ENCODE measurements at places on chromosomes 4 and X.

DNA sequence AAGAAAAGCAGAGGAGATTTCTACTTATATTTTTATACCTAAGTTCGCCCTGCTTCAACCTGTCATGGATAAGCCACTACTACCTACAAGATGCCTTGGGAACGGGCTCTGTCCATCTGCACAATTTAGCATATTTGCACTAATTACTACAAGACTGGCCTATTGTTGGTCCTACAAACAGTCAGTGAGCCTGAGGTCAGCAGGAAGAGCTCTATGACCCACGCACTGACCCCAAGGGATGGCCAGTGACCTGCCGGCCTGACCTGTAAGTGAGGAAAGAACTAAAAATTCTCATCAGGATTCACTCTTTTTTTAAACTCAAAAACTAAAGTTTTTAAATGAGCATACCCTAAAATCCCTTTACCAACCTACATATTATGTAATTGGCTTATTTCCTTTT, 142.0 kb downstream of the COL25A1 start:
- no peak for DNase-seq

GRCh38 chr4:139282721-139283075, 2.7 kb upstream of the MGARP start:
- DNase-seq: no peak

DNA sequence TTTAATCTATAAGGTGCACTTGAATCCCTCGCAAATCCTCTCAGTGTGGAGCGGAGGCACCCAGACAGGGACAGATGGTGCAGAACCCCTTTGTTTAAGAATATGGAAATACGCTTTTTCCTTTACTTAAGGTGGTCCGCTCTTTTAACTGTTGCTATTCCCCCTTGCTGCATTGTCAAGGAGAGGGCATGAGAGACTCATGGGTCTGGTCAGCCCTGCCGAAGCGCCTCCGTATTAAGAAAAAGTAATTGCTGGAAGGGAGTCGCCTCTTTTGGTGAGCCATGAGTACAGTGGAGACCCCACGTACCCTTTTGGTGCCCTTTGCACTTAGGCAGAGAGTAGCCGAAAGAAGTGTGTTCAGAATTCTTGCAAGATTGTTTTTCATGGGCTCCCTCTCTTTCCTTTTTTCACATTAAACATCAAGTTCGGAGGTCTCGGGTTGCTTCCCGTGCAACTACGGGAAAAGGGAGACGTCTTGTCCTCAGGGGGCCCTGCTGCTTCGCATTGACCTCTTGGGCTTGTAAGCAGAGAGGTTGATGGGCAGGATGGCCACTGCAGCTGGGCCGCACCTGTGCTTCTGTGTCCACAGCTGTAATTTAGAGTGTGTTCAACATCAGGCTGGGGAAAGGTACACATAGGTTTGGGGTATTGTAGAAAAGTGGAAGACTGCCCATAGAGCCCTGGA, 109.6 kb downstream of the SPRY1 start:
- no peak for DNase-seq

DNA sequence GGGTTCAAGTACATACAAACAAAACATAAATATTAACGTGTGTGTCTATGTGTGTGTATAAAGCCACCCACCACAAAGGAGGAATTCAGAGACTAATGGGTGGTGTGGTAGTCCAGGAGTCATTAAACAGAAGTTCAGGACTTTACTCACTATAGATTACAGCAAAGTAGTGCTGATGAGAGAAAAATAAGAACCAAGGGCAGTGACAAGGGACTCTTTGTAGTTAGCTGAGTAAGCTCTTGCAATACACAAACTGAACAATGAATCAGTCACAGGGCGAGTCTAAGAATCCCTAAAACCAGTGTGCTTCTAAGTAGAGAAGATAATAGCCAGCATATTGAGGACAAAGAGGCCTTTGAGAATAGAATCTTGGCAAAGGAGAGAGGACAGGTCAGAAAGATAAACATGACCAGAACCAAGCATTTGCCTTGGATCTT, 232.4 kb downstream of the PPP3CA start:
- no peak for DNase-seq

GRCh38 chr4:4752576-4753401, 106.7 kb upstream of the MSX1 start:
- DNase-seq: no peak

DNA sequence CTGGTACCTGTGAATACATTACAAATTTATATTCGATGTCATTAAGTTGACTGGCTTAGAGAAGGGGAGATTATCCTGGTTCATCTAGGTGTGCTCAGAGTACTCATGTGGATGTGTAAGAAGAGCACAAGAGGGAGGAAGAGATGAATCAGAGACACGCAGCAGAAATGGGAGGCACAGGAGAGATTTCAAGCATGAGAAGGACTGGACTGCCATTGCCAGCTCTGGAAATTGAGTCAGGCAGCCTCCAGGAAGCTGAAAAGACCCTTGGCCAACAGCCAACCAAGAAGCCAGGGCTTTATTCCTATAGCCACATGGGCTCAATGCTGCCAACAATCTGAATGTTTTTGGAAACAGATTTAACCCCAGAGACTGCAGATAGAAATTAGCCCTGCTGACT, 1390.0 kb downstream of the STIM2 start:
- DNase-seq: peak; percentile 14

DNA sequence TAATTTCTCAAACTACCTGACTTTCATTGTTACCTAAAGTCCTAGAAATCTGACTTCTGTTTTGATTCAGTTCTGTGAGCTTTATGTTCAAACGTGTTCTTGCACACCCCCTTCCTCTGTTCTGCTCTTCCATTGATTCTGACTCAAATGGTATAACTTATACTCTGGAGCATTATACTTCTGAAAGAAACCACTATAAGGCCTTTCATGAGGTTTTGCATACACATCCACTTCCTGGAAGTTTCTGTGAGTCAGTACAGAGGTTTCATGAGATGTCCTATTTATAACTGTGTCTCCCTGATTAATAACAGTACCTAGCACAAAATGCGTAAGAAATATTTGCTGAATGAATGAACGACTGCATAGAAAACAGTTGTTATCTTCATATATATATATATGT, 540.2 kb upstream of the CT83 start:
- no peak for DNase-seq

GRCh38 chrX:115226929-115227328, 7.0 kb downstream of the LRCH2 start:
- DNase-seq: no peak

DNA sequence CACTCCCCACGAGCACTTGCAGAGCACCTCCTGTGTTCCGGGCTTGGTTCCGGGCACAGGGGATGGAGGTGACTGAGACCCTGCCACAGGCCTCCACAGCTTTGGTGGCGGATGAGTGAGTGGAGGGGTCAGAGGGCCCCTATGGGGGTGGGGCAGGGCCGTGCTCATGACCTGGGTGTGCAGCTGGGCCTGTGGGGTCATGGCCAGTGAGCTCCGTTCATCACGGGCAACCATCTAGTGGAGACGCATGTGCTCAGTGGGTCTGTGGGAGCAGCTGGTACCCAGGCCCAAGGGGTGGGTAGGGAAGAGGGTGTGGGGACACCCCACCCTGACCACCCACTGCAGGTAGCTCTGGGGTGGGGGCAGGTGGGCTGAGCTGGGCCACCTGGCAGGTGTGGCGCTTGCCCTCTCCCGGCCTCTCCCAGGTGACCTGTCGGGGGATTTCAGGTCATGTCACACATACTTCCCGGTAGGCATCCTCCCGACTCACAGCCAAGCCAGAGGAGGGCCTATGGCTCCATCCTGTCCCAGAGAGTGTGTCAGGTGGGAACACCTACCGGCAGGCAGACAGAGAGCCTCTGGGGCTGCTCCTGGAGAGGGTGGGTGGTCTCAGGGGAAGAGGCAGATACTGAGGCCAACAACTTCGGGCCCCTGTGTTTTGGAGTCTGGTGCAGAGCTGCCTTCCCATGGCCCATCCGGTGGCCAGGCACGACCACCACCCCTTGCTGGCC, 3.6 kb downstream of the PSAPL1 start:
- no peak for DNase-seq

GRCh38 chrX:9668537-9668936, 97.1 kb downstream of the GPR143 start:
- no peak for DNase-seq

GRCh38 chr4:77804471-77804870, 14.7 kb downstream of the CNOT6L start:
- no peak for DNase-seq

- DNase-seq: no peak
Observed at GRCh38 chr4:186757696-186758355, 34.2 kb upstream of the FAT1 start.

- DNase-seq: no peak
Observed at GRCh38 chrX:24268786-24269185, 45.1 kb downstream of the SUPT20HL2 start.

Measured in NCI-H446 (cell line).